NCI-H524 (cell line): ENCODE measurements at places on chromosomes 16 and 17.

DNA sequence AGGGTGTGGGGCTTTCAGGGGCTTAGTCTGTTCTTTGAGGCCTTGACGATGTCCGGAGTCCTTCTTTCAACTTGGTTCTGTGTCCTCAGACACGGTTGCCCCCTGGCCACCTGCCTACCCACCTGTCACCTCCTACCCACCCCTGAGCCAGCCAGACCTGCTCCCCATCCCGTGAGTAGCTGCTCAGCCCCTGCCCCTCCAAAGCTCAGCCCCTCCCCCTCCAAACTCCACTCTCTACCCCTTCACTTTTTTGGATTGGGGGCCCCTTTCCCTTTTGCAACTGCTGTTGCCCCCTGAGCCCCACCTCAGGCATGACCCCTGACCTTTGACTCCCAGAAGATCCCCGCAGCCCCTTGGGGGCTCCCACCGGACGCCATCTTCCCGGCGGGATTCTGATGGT is 1.2 kb downstream of the LAT start:
- DNase-seq: no peak

- DNase-seq: no peak
These were observed at the start of gene ANKFN1 for GRCh38 chr17:56152874-56153602. Gene ANKFN1 (plus strand): TSS chr17:56153475. CDS start chr17:56212668, 59,193 bp downstream.

DNA sequence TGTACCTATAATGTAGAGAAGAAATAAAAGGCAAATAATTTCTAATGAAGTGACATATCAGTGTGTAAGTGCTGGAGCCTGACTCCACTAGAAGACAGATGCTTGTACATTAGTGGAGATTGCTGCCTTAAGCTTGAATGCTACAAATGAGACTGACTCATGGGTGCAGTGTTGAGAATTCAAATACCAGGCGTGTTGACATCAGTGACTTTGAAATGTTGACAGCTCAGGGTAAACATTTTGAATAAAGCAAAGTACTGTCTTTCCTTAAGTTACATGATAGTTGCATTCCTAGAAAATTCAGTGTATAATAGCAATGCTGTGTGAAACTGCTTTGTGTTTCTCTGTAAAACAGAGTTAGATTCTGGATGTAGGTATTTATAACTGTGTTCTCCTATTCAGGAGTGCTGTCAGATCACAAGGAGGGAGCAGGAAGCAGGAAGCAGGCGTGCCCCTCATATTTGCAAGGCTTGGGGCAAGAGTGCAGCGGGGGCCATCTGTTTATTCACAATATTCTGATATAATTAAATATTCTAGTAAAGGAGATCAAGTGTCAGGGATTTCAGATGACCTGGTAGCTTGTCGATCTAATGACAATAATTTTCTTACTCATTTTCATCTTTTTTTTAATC is 119.0 kb downstream of the SPECC1 start:
- no peak for DNase-seq

DNA sequence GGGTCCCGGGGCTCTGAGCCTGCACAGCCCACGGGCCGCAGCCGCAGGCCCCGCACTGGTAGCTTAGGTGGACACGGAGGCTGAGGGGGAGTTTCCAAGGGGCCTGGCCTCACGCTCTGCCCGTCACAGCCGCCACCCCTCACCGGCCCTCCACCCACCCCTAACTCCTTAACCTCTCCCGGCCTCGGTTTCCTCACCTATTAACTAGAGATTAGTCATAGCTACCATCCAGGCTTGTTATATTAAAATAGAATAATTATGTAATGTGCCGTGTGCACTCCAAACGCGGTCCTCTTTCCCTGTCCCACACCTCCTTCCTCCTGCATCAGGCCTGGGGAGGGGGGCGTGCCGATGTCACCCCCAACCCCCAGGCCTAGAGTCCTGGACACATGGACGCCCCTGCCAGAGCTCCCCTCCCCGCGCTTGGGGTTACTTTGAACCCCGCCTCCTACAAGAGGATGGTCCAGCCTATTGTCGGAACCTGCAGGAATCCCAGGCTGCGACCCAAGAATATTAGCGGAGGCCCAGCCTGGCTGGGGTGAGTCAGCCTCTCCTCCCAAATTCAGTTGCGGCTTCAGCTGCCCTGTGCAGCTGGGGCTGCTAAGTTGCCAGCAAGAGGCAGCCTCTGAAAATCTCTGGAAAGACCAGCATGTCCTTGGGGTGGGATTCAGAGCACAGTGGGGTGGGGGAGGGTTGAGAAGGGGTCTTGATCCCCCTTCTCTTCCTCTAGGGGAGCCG is 17.3 kb downstream of the SOCS3 start:
- no peak for DNase-seq

- no peak for DNase-seq
These were observed 6.2 kb upstream of the PRSS54 start for GRCh38 chr16:58301052-58301451.

GRCh38 chr17:80763293-80763867 is 218.7 kb downstream of the RPTOR start:
- DNase-seq: no peak

- no peak for DNase-seq
These were observed 33.3 kb downstream of the CDRT15 start for GRCh38 chr17:14203388-14203787.

GRCh38 chr17:79355165-79355564 is 255.7 kb downstream of the RBFOX3 start:
- no peak for DNase-seq

GRCh38 chr17:49001671-49002070 is 4.5 kb downstream of the IGF2BP1 start:
- no peak for DNase-seq

DNA sequence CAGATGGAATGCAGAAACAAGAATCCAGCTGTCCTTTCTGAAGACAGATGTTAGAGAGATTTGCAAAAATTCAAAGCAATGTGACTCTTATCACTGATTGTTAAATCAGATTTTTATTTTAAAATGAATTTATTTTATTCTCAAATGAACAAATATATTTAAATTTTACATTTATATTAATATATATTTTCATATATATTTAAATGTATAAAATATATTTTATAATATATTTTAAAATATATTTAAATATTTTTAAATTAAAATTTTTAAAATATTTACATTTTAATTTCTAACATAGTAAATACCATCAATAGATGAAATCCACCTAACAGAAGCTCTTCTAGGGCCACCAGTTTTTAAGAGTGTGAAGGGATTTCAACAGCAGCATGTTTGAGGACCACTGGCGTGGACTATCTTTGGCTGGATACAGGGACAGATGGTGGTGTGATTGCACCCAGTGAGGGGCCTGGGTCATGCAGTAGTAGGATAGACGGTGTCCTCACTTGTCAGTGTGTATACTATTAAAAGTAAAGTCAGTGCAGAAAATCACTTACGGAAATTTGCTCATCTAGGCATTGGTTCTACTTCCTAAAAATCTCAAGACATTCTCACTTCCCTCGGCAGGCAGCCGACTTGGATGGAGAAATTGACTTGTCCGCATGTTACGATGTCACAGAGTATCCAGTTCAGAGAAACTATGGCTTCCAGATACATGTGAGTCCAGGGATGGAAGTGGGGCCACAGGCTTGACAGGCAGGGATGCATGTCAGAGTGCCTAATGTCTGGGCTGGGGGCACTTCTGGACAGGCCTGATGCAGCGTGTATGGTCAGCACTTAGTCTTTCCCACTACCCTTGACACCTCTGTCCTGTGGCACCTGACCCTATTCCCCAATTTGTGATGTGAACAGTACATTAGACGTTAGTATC is 56.3 kb downstream of the PLD6 start:
- DNase-seq: peak; percentile 48

- DNase-seq: no peak
These were observed 41.2 kb downstream of the ARHGAP17 start for GRCh38 chr16:24973809-24974461.

- no peak for DNase-seq
These were observed 163.9 kb downstream of the SPECC1 start for GRCh38 chr17:20173091-20173490.

DNA sequence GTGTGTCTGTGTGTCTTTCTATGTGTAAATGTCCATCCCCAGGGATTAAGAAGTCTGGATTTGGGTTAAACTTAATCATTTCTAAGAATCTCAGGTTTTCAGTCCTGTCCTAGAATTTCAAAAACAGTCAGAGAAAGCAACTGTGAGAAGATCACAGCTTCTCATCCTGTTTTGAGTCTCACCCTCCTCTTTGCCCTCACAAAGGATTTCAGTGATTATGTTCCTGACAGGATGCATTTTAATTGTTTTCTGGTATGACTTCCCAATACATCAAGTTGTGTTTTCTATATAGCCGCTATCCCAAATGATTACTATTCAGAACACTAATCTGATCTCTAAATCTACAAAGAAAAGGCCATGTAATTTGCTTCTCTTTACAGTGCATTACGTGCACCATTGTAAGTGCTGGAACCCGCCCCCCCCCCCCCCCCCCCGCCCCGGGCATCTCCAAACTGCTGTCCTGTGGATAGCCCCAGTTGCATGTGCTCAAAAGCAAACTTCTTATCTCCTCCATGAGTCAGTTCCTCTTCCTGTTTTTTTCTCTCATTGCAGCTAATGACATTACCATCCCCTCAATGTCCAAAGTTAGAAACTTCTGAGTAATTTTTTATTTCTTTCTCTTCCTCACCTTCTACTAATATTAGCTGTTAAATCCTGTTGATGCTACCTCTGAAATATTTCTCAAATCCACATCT is 73.9 kb downstream of the CDH13 start:
- no peak for DNase-seq

- DNase-seq: no peak
These were observed 83.6 kb upstream of the PLEKHM1 start for GRCh38 chr17:45573924-45574770.

DNA sequence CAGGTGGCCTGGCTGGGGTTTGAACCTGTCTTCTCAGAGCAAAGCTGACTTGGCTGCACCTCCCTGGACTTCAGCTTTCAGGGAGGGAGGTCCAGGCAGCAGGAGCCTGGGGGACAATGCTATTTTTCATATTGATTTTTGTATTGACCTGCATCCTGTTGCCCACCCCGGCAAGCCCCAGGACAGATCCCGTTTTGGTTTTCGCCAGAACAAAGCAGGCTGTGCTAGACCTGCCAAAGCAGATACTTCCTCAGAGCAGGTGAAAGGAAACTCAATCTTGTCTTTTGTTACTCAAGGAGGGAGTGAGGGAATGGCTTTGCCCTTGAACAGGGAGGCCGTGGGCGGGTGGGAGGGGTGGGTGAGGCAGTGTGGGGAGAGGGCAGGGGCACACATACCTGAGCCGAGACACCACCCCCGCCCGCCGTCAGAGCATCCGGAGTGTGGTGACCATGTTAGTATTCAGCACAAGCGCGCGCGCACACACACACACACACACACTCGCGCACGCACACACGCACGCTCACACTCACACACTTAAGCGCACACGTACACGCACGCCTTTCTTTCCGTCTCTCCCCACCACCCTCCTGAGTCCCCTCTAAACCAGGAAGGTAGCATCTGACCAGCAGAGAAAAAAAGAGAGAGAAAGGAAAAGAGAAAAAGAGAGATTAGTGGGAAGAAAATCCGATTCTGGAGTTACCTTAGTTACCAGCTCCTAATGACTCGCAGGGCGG is 59.5 kb downstream of the RAI1 start:
- peak; percentile 58 for DNase-seq

GRCh38 chr16:55810451-55810961 is 22.4 kb downstream of the CES1 start:
- no peak for DNase-seq

GRCh38 chr17:10776381-10776780 is 27.5 kb downstream of the TMEM238L start:
- DNase-seq: no peak

GRCh38 chr17:74873874-74874614 is 1.2 kb upstream of the FDXR start:
- DNase-seq: no peak

DNA sequence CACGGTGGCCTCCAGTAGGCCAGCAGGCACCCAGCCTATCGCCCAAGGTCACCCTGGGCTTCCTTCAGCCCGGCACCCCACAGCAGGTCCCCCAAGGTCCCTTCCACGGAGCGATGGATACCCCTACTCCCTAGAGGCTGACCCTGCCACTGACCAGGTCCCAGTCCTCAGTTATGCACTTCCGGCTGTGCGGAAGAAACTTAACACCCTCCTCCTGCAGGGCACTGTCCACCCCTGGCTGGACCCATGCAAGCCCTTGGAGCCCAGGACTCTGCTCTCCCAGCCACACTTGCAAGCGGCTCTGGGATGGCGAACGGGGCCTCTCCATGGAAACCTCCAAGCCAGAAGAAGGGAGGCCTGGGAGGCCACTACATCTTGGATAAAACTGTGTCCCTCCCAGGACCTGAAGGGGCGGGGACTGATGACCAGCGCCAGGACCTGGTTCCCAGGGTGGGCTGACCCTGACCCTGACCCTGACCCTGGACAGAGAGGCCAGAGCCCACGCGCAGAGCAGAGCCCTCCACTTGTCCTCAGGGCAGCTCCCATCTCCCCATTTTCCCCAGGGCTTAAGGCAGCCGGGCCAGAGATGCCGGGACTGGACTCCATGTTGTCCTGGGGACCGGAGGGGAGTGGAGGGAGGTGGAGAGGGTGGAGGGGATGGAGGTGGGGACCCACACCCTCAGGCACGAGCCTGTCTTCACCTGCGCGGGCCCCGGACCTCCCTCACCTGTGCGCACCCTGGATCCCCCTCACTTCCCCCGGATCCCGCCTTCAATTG is 734 bp downstream of the CEP131 start:
- no peak for DNase-seq

DNA sequence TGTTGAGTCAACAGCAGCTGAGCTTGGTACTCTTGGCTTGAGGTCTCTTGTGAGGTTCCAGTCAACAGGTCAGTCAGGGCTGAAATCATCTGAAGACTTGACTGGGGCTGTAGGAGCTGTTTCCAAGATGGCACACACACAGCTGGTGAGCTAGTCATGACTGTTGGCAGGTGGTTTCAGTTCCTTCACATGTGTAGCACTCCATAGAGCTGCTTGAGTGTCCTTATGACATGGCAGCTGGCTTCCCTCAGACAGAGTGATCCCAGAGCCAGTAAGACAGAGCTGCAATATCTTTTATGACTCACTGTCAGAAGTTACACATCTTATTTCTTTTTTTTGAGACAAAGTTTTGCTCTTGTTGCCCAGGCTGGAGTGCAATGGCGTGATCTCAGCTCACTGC is 19.5 kb upstream of the GAS7 start:
- DNase-seq: peak; percentile 27

- DNase-seq: no peak
These were observed 18.6 kb upstream of the LONP2 start for GRCh38 chr16:48225456-48225855.
